ENCODE measurements at places on chromosomes 2 and 18.

- DNase-seq, result no peak
Measured at GRCh38 chr2:74252862-74253261, 54.4 kb downstream of the MTHFD2 start.

GRCh38 chr2:104945866-104946265, 92.0 kb downstream of the POU3F3 start:
- DNase-seq, result no peak

GRCh38 chr18:53682796-53683195, 541.7 kb downstream of the MBD2 start:
- DNase-seq, result no peak

DNA sequence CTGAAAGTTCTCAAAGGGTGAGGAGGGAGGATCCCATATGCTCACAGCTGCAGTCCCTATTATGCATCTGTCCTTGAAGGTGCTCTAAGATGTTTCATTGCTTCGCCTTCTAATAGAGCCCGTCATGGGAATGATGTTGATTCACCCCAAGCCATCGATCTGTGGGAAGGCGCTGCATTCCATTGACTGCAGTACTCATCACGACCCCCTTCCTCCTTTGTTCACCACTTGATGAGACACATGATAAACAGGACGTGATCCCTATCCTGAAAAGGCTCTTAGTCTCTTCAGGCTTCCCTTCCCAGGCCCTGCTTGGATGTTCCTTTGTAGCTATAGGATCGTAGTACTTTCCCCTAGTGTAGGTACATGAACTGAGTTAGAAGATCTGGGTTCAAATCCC, 181.8 kb downstream of the AGPS start:
- no peak for DNase-seq

DNA sequence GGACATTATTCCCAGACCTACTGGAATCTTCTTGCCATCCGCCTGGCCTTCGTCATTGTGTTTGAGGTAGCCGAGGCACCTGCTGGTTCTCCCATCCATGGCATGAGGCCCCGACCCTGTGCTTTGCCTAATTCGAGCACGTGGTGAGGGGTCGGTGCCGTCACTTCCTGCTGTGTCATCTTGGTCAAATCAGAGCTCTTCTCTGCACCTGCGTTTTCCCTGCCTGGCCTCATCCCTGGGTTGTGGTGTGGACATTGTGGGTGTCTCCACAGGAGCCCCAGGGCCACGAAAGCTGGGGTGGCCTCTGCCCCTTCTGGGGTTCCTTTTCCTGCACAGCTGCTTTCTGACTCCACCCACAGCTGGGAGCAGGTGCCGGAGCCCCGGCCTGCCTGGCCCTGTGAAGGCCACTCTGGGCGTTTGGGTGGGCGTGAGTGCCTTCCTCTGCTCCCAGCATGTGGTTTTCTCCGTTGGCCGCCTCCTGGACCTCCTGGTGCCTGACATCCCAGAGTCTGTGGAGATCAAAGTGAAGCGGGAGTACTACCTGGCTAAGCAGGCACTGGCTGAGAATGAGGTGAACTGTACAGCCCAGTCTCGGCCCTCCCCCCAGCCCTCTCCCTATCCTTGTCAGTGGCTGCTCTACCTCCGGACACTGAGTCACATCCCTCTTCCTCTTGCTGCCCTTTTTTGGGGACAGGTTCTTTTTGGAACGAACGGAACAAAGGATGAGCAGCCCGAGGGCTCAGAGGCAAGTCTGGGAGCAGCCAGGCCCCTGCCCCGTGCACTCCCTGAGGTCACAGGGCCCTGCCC, 34.9 kb downstream of the ANO7 start:
- no peak for DNase-seq

GRCh38 chr2:69972822-69973221, 11.4 kb upstream of the ASPRV1 start:
- DNase-seq, result no peak

GRCh38 chr2:65605743-65606058, 173.3 kb upstream of the SPRED2 start:
- no peak for DNase-seq

- DNase-seq, result no peak
Measured at GRCh38 chr2:225379856-225380255, 19.7 kb upstream of the NYAP2 start.

- no peak for DNase-seq
Measured at GRCh38 chr2:174383796-174384195, 11.7 kb upstream of the SCRN3 start.

GRCh38 chr2:232162187-232162586, 200.7 kb downstream of the DIS3L2 start:
- no peak for DNase-seq

- DNase-seq, result no peak
Measured at GRCh38 chr2:168613551-168613950, 157.5 kb downstream of the CERS6 start.

- peak; percentile 50 for DNase-seq
Measured at GRCh38 chr2:199459286-199460100, 1.8 kb upstream of the SATB2 start.

All from germinal center (tissue), 1 donor.